ENCODE measurements at places on chromosomes 4 and X. TPM values are rescaled to one million over a fixed set of nuclear protein-coding genes. Genes with fewer than 3 reads are reported as not detected.

Gene SMIM43
- 0.47 TPM for polyA plus RNA-seq

Gene TCEAL6
- 0.25 TPM for polyA plus RNA-seq

Gene ZNF41
- 15.4 TPM for polyA plus RNA-seq

Gene FANCB
- polyA plus RNA-seq, result 5.5 TPM

Gene UGT8
- 60.2 TPM for polyA plus RNA-seq

Gene MTTP
- polyA plus RNA-seq, result 13.7 TPM

Gene DGKK
- 13.0 TPM for polyA plus RNA-seq

Gene HPGD
- 59.8 TPM for polyA plus RNA-seq

Gene FSTL5
- polyA plus RNA-seq, result 3.2 TPM

Gene CD38
- polyA plus RNA-seq, result 1.2 TPM

Gene TIMM8A
- 22.0 TPM for polyA plus RNA-seq

Gene CFAP99
- 0.80 TPM for polyA plus RNA-seq

Gene RBM47
- polyA plus RNA-seq, result 86.9 TPM

Gene COX7B2
- not detected for polyA plus RNA-seq

Gene SAGE1
- polyA plus RNA-seq, result not detected

Gene FHIP1A
- polyA plus RNA-seq, result 6.7 TPM

Gene RIBC1
- 4.8 TPM for polyA plus RNA-seq

Gene MGARP
- 0.38 TPM for polyA plus RNA-seq

Gene UGT2B10
- polyA plus RNA-seq, result not detected

Gene ZFYVE28
- 2.7 TPM for polyA plus RNA-seq

Gene GPC3
- polyA plus RNA-seq, result 1,367 TPM

Gene IL3RA
- 17.6 TPM for polyA plus RNA-seq

Gene PALLD
- polyA plus RNA-seq, result 203 TPM

Gene CRMP1
- polyA plus RNA-seq, result 69.3 TPM

Gene BMX
- 0.55 TPM for polyA plus RNA-seq

Gene STK26
- polyA plus RNA-seq, result 12.3 TPM

Gene SLC9B2
- polyA plus RNA-seq, result 8.2 TPM

Gene RASGEF1B
- 12.0 TPM for polyA plus RNA-seq

Gene NDNF
- polyA plus RNA-seq, result 84.9 TPM

Gene USP51
- 13.9 TPM for polyA plus RNA-seq

Gene PLAC8
- 2.9 TPM for polyA plus RNA-seq

Gene ZNF630
- 5.1 TPM for polyA plus RNA-seq

Gene USP26
- polyA plus RNA-seq, result not detected

Gene POU3F4
- 7.8 TPM for polyA plus RNA-seq

Gene ASMT
- polyA plus RNA-seq, result 0.10 TPM

Gene GLRA3
- not detected for polyA plus RNA-seq

Gene PITX2
- 3.8 TPM for polyA plus RNA-seq

Gene FAM47A
- polyA plus RNA-seq, result not detected

Gene IL13RA2
- 1.6 TPM for polyA plus RNA-seq

Gene HS6ST2
- polyA plus RNA-seq, result 21.1 TPM

Gene MGAT4D
- not detected for polyA plus RNA-seq

Gene ODAM
- polyA plus RNA-seq, result 1.8 TPM

Gene STATH
- 1.5 TPM for polyA plus RNA-seq

Gene TMEM35A
- 7.9 TPM for polyA plus RNA-seq

Gene TMPRSS11B
- polyA plus RNA-seq, result 0.08 TPM

Gene UNC5C
- polyA plus RNA-seq, result 44.7 TPM

Gene LIMCH1
- 121 TPM for polyA plus RNA-seq

Gene SMIM10L2A
- polyA plus RNA-seq, result 10.4 TPM

Gene MSN
- 227 TPM for polyA plus RNA-seq

Gene GPR82
- 0.25 TPM for polyA plus RNA-seq

Gene MAGEA12
- polyA plus RNA-seq, result not detected

Gene ARAP2
- 8.7 TPM for polyA plus RNA-seq

Gene STAG2
- 138 TPM for polyA plus RNA-seq

Gene TRIM2
- polyA plus RNA-seq, result 78.6 TPM

Gene GCNA
- polyA plus RNA-seq, result 2.9 TPM

Gene LDB2
- polyA plus RNA-seq, result 87.8 TPM

Gene SLC6A8
- 56.6 TPM for polyA plus RNA-seq

Gene FOXO4
- 19.3 TPM for polyA plus RNA-seq

Gene HMGN5
- 52.8 TPM for polyA plus RNA-seq

Gene SMARCA1
- 125 TPM for polyA plus RNA-seq
